ENCODE measurements at places on chromosomes 16 and 17.

GRCh38 chr16:19265380-19265930, 20.1 kb upstream of the CLEC19A start:
- no peak for DNase-seq

DNA sequence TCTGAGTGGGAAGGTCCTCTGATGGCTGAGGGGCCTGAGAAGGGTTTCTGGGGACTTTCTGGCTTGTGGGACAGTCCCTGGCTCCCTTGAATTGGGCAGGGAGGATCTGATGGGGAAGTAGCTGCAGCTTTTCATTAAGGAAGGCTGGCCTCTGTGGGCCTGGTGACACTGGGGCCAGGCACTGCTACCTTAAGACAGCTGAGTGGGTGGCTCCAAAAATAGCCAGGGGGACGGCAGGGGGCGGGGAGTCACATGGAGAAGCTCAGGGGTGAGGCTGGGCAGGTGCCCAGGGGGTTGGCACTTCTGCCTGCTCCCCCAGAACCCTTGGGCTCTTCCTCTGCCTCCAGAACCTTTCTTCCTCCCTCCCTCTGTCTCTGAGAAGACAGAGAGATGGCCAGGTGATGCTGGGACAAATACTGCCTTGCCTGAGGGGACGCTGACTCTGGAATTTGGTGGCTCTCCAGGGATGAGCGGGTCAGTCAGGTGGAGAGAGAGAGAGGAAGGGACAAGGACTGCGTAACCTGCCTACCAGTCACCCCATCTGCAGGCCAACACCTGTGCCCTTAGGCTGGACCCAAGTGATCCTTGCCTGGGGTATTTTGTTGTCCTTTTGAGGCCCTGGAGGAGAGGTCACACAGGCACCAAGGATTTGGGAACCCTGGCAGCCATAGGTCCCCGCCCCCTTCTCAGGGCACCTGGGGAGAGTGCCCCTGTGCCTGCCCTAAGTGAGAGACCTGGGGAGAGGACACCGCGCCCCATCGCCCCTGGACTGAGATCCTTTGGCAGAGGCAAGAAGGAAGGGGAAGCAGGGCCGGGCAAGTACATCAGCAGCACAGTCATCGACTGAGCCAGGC, 1.7 kb upstream of the SGCA start:
- no peak for DNase-seq

DNA sequence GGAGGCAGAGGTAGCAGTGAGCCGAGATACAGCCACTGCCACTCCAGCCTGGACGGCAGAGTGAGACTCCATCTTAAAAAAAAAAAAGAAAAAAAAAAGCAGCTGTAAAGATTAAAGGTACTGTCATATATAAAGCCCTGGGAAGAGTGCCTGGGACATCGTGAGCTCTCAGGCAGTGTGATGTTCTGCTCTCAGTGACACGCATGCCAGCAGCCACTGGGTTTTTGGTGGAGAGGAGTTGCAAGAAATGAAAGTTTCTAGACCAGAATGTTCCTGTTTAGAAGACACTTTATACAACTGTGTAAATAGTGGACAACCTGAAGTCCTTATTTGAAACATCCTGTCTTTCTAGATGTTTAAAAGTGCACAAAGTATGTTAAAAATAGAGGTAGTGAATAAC, 213.2 kb downstream of the IRF8 start:
- DNase-seq = no peak

DNA sequence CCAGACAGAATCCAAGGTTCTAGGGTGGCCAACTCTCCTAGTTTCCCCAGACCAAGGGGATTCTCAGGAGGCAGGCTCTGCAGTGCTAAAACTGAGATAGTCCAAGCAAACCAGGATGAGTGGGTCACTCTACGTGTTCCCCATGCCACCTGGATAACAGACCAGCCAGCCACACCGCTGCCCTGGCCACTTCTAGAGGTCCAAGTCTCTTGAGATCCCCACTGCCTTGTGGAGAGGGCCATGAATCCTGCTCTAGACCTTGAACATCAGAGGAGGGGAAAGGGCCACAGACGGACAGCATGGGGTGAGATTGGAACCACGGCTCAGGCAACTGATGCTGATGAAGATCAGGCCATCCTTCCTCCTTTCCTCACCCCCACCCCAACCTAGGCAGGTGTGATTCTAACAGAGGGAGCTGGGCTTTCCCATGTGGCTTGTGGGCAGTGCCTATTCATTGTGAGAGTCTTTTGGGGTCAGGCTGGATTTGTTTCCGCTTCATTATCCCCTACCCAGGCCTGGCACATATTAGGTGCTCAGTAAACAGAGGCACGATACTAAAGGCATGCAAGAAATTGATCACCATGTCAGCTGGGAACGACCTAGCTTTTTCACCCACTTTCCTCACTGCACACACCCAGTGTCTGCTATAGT, 16.8 kb upstream of the TVP23A start:
- DNase-seq = no peak

DNA sequence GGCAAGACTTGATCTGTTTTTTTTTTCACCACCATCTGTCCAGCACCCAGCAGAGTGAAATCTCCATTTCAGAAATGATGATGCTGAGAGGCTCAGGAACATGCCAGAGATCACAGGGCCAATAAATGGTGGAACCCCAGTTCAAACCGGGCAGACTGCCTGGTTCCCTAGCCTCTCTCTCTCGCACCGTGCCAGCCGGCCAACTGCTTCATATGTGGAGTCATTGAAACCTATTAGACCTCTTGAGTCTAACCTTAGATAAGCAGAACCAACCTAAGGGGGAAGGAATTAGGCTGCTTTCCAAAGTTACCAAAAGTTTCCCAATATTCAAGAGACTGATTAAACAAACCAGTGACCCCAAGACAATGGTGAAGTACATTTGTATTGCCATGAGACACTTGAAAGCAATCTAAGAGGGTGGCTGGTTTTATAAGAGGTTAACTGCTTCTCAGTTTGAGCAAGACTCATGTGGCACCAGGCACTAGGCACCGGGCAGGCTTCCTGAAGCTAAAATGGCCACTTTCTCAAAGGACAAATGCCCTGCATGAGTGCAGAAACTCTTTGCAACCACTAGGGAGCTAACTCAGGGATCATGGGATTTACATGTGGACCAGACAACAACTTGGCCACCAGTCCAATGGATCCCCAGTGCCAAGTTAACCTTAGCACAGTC, 18.4 kb downstream of the TOX3 start:
- no peak for DNase-seq

GRCh38 chr16:89922884-89923639, at the start of gene TUBB3:
Gene TUBB3, plus strand, starts transcription at chr16:89923342. Its CDS starts 60 bp downstream, at chr16:89923402.
- peak; percentile 90 for DNase-seq

- no peak for DNase-seq
Measured at GRCh38 chr16:68423771-68424170, 24.5 kb downstream of the SMPD3 start.

DNA sequence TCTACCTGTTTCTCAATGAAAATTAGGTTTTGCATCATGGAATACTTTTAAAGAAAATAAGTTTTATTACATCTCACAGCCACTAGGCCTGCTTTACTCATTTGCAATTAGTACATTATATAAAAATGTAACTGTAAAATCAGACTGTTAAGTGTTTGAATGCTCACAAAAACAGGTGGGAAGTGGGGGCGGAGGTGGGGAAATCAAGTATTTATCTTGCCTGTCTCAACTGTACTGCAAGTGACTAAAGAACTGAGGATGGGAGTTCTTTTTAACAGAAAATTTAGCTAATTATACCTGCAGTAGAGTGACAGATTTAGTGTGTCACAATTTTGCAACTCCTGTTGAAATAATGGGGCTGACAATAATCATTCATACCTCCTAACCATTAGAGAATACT, 34.1 kb downstream of the ITFG1 start:
- DNase-seq = no peak

DNA sequence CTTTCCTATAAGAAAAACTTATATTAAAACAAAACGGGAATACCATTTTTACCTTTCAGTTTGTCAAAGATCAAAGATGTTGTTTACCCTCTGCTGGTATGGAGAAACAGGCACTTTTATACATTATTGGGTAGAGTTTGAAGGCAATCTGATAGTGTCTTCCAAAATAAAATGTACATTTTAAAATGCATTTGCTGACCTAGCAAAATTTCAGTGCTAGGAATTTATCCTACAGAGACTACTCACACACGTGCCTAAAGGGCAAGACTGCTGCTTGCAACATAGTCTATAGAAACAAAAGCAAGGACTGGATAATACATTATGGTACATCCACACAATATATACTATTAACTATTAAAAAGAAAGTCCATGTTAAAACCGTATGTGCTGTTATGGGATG, 36.0 kb downstream of the COPRS start:
- DNase-seq = no peak

GRCh38 chr17:34195987-34196386, 59.1 kb upstream of the CCL2 start:
- DNase-seq = no peak

GRCh38 chr16:14098081-14098480, 27.0 kb downstream of the MRTFB start:
- DNase-seq = no peak

- no peak for DNase-seq
Measured at GRCh38 chr17:9842057-9842758, 16.5 kb downstream of the GLP2R start.

GRCh38 chr17:74937064-74938051, 1.7 kb downstream of the OTOP3 start:
- DNase-seq = peak; percentile 38

- no peak for DNase-seq
Measured at GRCh38 chr17:36858119-36859002, 78.9 kb upstream of the LHX1 start.

DNA sequence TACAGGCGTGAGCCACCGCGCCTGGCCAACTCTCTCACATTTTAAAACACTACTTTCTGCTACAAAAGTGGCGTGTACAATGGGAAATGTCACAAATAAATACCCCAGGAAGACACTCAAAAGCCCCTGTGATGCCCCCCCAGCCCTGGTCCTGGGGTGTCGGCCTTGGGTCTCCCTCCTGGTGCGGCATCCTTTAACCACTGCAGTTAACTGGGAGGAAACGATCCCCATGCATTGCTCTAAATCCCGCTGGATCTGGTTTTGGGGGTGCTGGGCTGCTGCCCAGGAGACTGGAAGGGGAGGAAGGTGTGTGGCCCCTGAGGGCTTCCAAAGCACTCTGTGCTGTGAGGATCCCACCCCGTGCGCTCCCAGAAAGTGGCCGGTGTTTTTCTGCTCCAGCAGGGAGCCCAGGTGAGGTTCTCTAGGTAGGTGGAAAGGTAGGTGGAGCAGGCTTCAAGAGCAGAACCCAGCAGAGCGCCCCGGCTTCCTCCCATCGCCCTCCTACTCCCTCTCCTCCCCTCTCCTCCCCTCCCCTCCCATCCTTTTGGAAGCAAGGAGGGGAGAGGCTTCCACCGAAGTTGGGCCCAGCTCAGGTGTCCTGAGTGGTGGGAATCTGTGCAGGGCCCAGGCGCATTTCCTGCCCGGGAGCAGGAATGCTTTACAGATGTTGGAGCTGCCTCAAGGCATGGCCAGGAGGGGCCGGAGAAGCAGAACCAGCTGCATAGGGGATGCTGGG, 363.3 kb downstream of the SEC14L1 start:
- no peak for DNase-seq

DNA sequence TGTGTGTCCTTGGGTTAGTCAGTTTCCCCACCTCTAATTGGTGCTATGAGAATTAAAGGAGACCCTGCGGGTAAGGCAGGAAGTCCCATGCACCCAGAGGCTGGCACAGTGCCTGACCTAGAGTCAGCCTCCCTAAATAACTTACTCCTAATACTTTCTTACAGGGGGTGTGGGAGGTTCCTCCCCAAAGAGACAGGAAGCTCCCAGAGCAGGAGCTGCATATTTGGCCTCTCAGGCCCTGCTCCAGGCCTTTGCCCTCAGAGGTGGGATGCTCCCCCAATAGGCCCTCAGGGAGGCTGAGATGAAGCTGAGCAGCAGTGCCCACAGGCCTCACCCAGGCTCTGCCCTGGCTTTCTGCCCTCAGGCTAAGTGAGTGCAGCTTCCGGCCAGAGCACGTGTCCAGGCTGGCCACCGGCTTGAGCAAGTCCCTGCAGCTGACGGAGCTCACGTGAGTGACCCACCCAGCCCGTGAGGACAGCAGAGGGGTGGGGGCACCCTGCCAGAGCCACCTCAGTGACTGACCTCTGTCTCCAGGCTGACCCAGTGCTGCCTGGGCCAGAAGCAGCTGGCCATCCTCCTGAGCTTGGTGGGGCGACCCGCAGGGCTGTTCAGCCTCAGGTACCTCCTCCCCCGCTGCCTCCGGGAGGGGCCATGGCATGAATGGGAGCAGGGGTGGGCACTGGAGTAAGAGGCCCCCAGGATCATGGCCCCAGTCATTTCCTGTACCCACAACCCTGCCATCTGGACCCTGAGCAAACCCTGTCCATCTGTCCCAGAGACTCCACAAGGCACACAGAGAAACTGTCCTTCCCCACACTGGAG, 31.1 kb upstream of the CPNE2 start:
- DNase-seq = no peak

GRCh38 chr16:86965331-86965730, 351.9 kb downstream of the C16orf95 start:
- no peak for DNase-seq

DNA sequence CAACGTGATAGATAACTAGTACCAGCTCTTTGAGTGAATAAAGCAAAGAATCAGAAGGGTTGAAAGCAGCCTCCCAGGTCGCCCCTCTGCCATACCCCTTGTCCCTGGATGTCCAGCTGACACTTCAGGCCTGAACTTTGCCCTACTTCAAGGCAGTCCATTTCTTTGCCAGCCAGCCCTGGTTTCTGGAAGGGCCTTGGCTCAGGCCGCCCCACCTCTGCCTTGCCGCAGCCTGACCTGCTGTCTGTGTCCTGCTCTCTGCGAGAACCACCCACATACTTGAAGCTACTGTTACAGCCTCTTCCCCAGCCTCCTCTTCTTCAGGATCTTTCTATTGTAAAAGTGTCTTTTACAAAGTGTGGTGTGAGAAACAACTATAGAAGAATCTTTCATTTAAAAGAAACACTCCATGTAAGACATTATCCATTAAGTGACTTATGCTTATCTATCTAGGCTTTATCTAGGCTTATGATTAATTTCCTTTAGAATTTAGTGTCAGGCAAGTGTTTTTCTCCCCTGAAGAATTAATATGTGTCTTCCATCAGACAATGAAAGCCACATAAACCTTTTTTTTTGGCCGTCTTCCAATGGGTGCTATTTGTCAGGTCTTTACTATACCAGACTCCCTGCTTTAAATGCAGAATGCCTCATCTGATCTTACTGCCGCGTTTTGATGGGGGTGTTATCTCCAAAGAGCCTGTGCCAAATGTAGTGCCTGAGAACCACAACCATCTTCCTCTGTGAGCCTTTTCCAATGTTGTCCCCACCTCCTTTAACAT, 133.9 kb downstream of the SOCS1 start:
- DNase-seq = peak; percentile 17

DNA sequence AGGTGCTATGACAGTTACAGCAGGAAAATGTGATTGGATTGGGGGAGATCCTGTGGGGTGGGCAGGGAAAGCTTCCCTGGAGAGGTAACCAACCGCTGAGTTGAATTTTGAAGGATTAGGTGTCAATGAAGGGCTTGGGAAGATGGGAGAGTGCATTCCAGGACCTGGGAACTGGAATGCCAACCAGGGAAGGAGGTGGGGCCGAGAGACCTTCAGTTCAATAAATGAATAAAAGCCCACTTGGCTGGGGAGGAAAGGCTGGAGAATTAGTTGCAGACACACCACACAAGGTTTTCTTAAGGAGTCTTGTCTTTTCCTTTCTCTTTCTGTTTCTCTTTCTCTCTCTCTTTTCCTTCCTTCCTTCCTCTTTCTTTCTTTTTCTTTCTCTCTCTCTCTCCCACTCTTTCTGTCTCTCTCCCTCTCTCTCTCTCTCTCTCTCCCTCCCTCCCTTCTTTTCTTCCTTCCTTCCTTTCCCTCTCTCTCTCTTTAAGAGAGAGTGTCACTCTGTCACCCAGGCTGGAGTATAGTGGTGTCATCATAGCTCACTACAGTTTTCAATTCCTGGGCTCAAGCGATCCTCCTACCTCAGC, 3.3 kb downstream of the USP43 start:
- peak; percentile 9 for DNase-seq

Measured in HAP-1 (cell line).